ENCODE measurements at places on chromosomes 12 and 14. TPM values are rescaled to one million over a fixed set of nuclear protein-coding genes. Genes with fewer than 3 reads are reported as not detected.

The RBP5 gene
- total RNA-seq, result 0.58 TPM

The TEX22 gene
- 6.4 TPM for total RNA-seq

The SRGAP1 gene
- 0.08 TPM for total RNA-seq

- H3K27me3 ChIP-seq, result peaks cover 3% of the 10 kb centered on the region
- H3K4me1 ChIP-seq, result no peaks in the 10 kb centered on the region
- no peaks in the 10 kb centered on the region for H3K36me3 ChIP-seq
- H3K27ac ChIP-seq, result no peak overlapping the region
Measured at GRCh38 chr12:5633106-5633505, 201.2 kb downstream of the NTF3 start.

- DNase-seq, result no peak
- H3K4me1 ChIP-seq, result peaks cover 4% of the 10 kb centered on the region
- peaks cover 50% of the 10 kb centered on the region for H3K27me3 ChIP-seq
Measured at GRCh38 chr12:80709811-80710726, 2.6 kb downstream of the MYF6 start.

- H3K27me3 ChIP-seq, result no peaks in the 10 kb centered on the region
- no peak overlapping the region for H3K4me3 ChIP-seq
- H3K27ac ChIP-seq, result no peak overlapping the region
- no peaks in the 10 kb centered on the region for H3K36me3 ChIP-seq
Measured at GRCh38 chr12:127629066-127629820, 637.7 kb upstream of the TMEM132C start.

GRCh38 chr12:48973531-48973930, 2.0 kb upstream of the WNT10B start:
- H3K4me1 ChIP-seq, result peaks cover 25% of the 10 kb centered on the region
- DNase-seq, result peak; percentile 30
- H3K36me3 ChIP-seq, result no peaks in the 10 kb centered on the region
- no peak overlapping the region for H3K4me3 ChIP-seq
- no peak overlapping the region for H3K27ac ChIP-seq

- no peaks in the 10 kb centered on the region for H3K27me3 ChIP-seq
- no peak overlapping the region for H3K27ac ChIP-seq
- no peak for DNase-seq
- H3K36me3 ChIP-seq, result no peaks in the 10 kb centered on the region
Measured at GRCh38 chr12:77795699-77796098, 35.0 kb upstream of the NAV3 start.

DNA sequence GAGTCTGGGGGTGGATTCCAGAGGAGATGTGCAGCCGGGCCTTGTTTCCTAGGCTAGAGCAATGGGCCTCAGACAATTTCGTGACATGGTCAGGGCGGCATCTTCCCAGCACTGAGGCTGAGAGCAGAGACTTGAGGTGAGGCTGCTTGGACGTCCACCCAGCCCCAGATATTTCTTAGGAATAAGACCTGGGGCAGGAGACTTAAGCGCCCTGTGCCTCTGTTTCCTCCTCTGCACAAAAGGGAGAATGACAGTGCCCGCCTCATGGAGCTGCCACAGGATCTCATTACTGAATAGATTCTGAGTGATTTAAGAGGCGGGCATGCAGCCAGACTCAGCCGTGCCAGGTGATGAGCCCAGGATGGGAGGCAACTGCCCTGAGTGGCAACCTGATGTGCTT, 297.9 kb upstream of the SFSWAP start:
- no peak overlapping the region for H3K4me3 ChIP-seq
- H3K4me1 ChIP-seq, result no peaks in the 10 kb centered on the region
- H3K36me3 ChIP-seq, result no peaks in the 10 kb centered on the region

- no peak overlapping the region for H3K27ac ChIP-seq
- peaks cover 4% of the 10 kb centered on the region for H3K4me1 ChIP-seq
- H3K4me3 ChIP-seq, result no peak overlapping the region
- H3K36me3 ChIP-seq, result no peaks in the 10 kb centered on the region
- DNase-seq, result no peak
- H3K27me3 ChIP-seq, result peaks cover 44% of the 10 kb centered on the region
Measured at GRCh38 chr14:53964249-53964648, 7.6 kb upstream of the BMP4 start.

DNA sequence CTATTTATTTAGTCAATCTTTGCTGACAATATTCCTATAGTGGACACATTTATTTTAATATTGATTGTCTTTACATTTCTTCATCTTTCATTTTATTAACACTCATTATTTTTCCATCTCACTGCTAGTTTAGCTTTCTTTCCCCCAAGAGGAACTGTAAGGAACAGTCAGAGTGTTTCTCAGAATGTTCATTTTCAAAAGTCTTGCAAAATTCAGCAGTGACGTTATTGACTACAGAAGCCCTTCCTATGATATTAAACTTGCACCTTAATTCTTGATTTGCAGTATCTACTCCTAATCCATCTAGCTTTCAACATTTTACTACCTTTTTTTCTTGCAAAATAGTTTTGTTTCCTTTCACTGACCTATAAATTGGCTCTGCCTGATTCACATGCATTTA, 13.0 kb downstream of the CLEC2B start:
- no peak overlapping the region for H3K4me3 ChIP-seq
- no peak for DNase-seq
- peaks cover 36% of the 10 kb centered on the region for H3K4me1 ChIP-seq
- no peaks in the 10 kb centered on the region for H3K27me3 ChIP-seq
- H3K36me3 ChIP-seq, result peaks cover 81% of the 10 kb centered on the region
- no peak overlapping the region for H3K27ac ChIP-seq

DNA sequence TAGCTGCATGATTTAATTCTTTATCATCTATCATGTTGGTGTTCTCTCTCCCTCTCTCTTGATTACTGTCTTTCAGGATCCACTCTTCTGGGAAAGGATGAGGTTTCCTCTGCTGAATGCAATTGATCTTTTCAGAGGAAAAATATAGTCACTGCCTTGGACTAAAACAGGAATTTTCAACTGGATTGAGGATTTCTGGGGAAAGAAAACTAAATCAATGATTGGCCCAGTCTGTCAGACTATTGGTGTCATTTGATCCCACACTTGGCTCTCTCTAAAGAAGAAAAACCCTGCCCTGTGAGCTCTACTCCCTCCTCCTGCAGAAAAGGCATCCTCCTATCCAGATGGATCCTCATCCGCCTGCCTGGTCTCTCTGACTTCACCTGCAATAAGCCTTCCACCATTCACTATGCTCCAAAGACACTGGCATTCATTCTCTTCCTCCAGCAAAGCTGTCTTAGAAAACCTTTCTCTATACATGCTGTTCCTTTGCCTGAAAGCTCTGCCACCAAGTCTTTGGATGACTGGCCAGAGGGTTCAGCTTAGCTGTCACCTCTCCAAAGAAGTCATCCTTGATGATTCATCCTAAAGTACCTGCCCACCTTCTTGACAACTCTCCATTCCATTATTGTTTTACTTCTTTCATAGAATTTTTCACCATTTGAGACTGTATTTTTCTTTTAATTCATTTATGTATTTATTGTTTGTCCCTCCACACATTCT, 127.7 kb upstream of the CAND1 start:
- H3K27me3 ChIP-seq, result peaks cover 18% of the 10 kb centered on the region
- H3K36me3 ChIP-seq, result peaks cover 2% of the 10 kb centered on the region
- no peak for DNase-seq
- no peak overlapping the region for H3K4me3 ChIP-seq
